ENCODE measurements at places on chromosomes 12 and 14. TPM values are rescaled to one million over a fixed set of nuclear protein-coding genes. Genes with fewer than 3 reads are reported as not detected.

ACSM4 gene
- total RNA-seq = not detected

AKAP3 gene
- total RNA-seq = 2.0 TPM

SERPINA12 gene
- not detected for total RNA-seq

RNASE3 gene
- not detected for total RNA-seq

TAS2R20 gene
- total RNA-seq = 0.89 TPM

PZP gene
- total RNA-seq = not detected

IL22 gene
- 1.4 TPM for total RNA-seq

CIDEB gene
- total RNA-seq = 14.4 TPM

TEX52 gene
- not detected for total RNA-seq

CD163L1 gene
- not detected for total RNA-seq

Measured in activated CD8-positive, alpha-beta memory T cell treated with anti-CD3 and anti-CD28 coated beads for 36 hours (primary cell).